ENCODE measurements at places on chromosomes 2 and 18.

- no peak for DNase-seq
These were observed 289.3 kb upstream of the ZSWIM2 start for GRCh38 chr2:187138265-187138664.

DNA sequence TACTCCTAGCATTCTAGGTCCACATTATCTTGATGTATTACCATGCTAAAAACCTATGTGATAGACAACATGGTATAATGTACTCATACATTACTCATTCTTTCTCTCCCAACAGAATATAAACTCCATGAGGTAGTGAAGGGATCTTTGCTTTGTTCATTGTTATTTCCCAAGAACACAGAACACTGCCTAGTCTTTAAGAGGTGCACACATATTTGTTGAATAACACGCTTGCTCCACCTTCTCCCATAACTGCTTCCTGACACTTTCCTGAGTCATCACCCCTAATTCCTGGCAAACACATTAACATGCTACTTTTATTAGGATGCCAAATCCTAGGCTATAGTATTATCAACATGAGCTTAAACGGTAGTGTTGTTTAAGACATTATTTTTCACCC lies 41.3 kb downstream of the REV1 start:
- DNase-seq = peak; percentile 43

DNA sequence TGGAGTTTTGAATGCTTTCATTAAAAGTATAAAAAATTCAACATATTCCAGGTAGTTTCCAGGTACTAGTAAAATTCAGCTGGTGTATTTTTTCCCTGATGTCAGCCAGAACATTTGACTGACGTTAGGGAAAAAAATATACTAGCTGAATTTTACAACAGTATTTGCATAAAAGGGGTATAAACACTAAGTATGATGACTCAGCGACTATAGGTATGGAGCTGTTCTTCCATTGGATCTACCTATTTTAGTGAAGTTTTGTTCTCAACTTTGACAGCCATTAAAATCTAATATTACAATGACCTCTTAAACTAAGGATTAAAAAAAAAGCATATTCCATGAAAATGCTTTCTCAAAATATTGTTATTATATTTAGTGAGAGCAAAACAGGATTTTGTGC lies 155.9 kb downstream of the FSHR start:
- no peak for DNase-seq

DNA sequence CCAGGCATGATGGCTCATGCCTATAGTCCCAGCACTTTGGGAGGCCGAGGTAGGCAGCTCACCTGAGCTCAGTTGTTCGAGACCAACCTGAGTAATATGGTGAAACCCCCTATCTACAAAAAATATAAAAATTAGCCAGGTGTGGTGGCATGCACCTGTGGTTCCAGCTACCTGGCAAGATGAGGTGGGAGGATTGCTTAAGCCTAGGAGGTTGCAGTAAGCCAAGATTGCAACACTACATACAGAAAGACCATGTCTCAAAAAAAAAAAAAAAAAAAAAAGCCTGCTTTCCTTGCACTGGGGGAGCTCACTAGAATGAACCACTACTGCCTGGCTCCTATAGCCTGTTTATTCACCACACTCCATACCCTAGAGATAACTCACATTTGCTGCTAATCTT lies 7.4 kb upstream of the MAT2A start:
- no peak for DNase-seq
